ENCODE measurements at places on chromosomes 1 and 21.

DNA sequence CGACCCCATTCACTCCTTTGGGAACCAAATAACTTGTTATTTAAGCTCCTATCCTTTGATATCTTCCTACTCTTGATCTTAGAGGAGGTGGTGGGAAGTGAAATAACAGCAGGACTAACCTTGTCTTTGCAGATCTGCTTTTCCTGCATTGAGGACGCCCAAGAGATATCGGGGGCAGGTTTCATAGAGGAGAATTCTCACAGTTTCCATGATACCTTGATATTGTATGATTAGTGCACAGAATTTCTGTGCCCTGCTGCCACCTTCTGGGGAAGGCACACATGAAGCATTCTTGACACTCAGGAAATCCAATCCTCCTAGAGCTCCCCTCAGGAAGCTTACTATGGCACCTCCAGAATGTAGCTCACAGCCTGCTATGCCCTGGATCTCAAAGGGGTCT, 1.6 kb downstream of the CD1B start:
- DNase-seq, result peak; percentile 0

DNA sequence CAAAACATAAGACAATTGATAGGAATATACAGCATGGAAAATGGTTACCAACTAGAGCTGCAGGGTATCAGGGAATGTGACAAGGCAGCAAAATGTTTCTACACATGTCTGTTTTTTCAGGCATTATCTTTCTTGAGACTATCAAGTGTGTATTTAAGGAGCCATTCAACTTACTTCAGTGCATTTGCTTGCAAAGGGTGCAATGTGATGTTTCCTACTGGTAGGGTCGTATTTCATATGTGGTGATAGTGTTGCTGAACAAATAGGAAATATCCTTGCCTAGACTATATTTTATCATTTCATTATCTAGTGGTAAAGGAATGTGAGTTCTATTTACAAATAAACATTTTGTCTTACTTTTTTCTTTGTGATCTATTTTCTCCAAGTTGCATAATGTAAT, 42.4 kb downstream of the PTPRC start:
- no peak for DNase-seq

GRCh38 chr1:116433275-116434257, 60.5 kb downstream of the ATP1A1 start:
- DNase-seq, result peak; percentile 53

DNA sequence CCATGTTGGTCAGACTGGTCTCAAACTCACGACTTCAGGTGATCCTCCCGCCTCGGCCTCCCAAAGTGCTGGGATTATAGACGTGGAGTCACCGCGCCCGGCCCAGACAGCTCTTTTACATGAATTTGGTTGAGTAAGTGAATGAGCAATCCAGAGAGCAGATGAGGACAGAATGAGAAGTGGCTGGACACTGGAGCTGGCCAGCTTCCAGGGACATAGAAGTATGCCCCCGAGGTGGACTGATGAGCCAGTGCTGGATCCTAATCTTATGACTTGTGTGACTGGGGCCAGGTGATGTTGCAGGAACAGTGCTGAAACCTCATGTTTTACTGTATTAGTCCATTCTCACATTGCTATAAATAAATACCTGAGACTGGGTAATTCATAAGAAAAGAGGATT, 35.9 kb upstream of the KANK4 start:
- no peak for DNase-seq

- no peak for DNase-seq
Observed at GRCh38 chr1:52913014-52913413, 8.5 kb downstream of the ECHDC2 start.

DNA sequence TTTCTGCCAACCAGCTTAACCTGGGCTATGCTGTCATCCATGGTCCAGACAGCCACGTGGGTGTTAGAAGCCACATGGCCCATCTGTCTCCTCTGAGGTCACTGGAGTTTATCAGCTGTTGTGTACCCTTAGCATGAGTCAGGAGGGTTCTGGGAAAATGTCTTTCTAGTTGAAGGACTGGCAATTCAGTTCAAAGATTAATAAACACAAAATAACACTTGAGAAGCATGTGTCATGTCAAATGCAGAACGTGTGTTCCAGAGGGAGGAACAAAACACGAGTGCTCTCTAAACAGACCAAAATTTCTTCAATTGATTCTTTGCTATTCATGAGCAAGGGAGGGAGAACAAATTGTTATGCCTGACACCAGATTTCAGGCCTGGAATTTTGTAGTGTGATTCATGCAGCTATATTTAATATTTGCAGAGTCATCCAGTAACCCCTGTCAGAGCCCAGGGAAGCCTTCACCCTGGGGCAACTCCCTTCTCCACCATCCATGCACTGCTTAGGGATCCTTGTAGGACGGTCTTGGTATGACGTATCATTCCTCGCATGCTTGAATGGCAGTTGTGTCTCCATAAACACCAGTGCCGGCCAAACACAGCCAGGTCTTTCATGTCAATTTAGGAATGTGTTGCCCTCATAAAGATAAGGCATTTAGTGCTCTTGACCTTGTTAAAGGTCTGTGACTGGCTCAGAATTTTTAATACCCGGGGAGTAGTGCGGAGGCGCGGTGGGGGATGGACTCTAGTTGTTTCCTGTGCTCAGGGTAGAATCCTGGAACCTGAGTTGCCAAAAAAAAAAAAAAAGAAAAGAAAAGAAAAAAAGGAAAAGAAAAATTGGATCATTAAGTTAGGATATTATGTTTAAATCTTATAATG, 27.7 kb upstream of the DYRK1A start:
- DNase-seq, result peak; percentile 96

DNA sequence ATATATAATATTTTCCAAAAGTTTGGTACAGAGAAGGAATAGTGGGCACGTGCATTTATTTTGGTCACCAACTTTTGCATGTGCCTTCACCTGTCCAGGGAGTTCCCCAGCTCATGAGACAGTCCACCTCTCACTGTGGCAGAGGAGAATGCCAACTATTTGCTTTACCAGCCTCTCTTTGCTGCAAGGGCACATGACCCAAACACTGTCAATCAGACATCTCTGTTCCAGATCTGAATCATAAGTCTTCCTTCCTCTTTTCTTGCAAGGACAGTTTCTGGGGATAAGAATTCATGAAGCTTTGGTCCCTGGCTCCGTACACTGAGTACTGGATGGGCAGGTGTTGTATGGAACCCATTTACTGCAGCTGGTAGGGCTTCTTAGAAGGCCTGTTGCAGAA, 38.6 kb downstream of the C1orf87 start:
- DNase-seq, result no peak

DNA sequence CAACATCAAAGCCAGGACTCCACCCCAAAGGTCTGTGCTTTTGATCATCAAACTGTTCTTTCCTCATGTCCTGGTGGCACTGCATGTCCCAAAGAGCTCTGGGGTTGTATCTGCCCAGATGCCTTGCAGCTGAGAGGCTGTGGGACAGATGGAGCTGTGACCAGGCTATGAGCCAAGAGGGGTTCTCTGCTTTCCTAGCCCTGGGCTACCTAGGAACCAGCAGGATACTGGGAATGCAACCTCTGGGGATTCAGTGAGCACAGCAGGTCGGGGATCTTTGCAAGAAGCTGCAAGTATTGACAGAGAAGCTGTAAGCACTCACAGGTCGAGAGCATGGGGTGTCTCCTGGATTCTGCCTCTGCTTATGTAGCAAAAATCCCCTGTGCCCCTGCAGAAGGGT, 186.6 kb downstream of the GRIK3 start:
- no peak for DNase-seq

DNA sequence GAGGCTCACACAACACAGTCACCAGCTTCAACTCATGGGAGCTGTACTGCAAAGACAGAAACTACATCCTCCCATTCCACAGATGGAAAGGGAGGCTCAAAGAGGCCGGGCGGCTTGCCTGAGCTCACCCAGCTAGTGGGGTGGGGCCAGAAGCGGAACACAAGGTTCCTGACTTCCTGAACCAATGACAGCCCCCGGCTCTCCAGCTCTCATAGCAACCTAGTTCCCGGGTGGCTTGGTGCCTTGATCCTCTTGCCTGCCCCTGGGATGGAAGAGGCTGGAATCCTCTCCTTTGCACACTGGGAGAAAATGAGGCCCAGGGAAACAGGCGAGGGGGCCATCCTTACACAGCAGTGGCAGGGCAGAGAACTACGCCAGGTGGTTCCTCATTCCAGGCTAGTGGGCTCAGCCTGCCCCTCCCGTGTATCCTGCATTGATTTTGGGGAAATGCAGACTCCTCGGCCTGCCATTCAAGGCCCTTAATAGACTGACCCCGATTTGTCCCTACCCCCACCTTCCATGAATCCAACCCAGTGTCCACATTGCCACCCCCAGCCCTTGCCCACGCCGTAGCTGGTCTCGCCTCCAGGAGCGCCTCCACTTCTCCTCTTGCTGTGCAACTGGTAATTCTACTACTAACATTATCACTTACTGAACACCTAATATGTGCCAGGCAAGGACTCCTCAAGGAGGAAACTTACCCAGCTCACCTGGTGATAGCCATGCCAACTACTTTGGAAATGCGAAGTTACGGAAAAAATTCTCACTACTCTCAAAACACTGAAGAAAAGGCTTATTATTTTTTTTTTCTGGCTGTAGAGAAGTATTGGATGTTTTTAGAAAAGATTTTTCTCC, 5.0 kb downstream of the RAP1GAP start:
- no peak for DNase-seq

DNA sequence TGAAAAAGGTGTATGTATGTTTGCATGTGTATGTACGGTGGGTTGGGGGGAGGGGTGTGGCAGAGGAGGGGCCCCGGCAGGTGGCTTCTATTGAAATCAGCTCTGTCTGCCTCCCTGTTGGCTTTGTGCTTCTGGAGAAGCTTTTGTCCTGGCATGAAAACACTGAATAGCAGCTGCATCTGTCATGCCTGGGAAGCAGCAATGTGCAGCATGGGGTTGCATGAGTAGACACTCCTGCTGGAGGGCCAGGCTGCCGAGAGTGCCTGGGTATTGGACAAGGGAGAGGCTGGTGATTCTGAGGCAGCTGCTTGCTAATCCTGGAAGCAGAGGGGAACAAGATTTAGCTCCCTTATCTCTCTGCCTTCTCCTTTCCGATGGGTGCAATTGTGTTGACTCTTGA, 20.5 kb downstream of the MAPKAPK2 start:
- no peak for DNase-seq

GRCh38 chr1:233730809-233731208, 116.9 kb downstream of the KCNK1 start:
- no peak for DNase-seq

All from cardiac muscle cell (in vitro differentiated cells and primary cell).